Calu3 (cell line): ENCODE measurements at places on chromosomes 5 and 9. TPM values are rescaled to one million over a fixed set of nuclear protein-coding genes. Genes with fewer than 3 reads are reported as not detected.

Gene SOHLH1
- not detected in 2 replicates for total RNA-seq

Gene ANKRD18A
- 19.5 and 27.3 TPM in 2 replicates for total RNA-seq

Gene PCDHGB4
- 7.0 and 8.2 TPM in 2 replicates for total RNA-seq

Gene ADAMTS19
- total RNA-seq: 0.15 TPM in 1 of 2 replicates, not detected in the other

Gene ARL10
- total RNA-seq: 3.8 and 4.2 TPM in 2 replicates

Gene ANGPTL2
- not detected in 2 replicates for total RNA-seq

Gene ZNF883
- 2.0 and 2.2 TPM in 2 replicates for total RNA-seq

Gene HTR1A
- not detected in 2 replicates for total RNA-seq

Gene FNIP1
- 46.0 and 46.5 TPM in 2 replicates for total RNA-seq

Gene LCN9
- total RNA-seq: not detected in 2 replicates

Gene NR2F1
- total RNA-seq: 25.1 and 29.1 TPM in 2 replicates

Gene FBP2
- total RNA-seq: not detected in 2 replicates

Gene ENTPD2
- 3.8 and 5.8 TPM in 2 replicates for total RNA-seq

- peak; percentile 84 for DNase-seq
Observed at GRCh38 chr9:4077499-4078102, 222.3 kb downstream of the GLIS3 start.

GRCh38 chr5:151600069-151600665, 9.0 kb upstream of the FAT2 start:
- DNase-seq: no peak

DNA sequence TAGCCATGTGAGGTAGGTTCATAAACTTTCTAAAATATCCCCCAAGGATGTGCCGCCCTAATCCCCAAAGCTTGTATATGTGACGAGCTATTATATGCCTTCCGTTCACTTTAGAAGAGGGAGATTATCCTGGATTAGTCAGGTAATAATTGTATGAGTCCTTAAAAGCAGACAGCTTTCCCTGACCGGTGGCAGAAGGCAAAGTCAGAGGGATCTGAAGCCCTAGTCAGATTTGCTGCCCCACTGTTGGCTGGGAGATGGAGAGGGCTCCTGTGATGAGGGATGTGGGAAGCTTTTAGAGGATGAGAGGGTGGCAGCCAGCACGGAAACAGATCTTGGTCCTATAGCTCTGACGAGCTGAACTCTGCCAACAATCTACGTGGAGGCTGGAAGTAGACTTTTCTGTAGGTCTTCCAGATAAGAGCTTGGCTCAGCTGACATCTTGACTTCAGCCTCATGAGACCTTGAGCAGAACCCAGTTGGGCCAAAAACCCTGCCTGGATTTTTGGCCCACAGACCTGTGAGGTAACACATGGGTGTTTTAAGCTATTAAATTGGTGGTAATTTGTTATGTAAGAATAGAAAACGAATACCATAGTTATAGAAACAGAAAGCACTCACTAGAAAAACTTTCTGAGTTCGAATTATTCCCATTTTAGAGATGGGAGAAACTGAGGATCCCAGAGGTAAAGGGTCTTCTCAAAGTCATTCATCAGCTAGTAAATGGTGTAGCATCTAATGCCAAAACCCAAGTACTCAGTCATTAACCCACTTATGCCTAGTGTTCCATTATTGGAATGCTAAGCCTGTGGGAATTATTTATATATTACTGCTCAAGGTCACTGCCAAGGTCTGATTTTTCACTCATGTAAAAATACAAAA, 48.9 kb downstream of the SH3PXD2B start:
- no peak for DNase-seq

- no peak for DNase-seq
Observed at GRCh38 chr9:127897193-127897692, 2.2 kb downstream of the ST6GALNAC6 start.

- no peak for DNase-seq
Observed at GRCh38 chr5:164052536-164053093, 547.2 kb downstream of the MAT2B start.

- peak; percentile 69 for DNase-seq
Observed at GRCh38 chr5:133612249-133612860, at the start of gene FSTL4. TSS of gene FSTL4 (minus strand) at chr5:133612541.

GRCh38 chr5:145568581-145568980, 266.6 kb downstream of the PRELID2 start:
- no peak for DNase-seq

- DNase-seq: no peak
Observed at GRCh38 chr5:104297076-104297475, 734.5 kb upstream of the NUDT12 start.

- peak; percentile 92 for DNase-seq
Observed at GRCh38 chr9:131545003-131545785, at the start of gene PRRT1B. TSS of gene PRRT1B (plus strand) at chr9:131545523. CDS start at chr9:131545616, 93 bp downstream.

GRCh38 chr5:152547202-152547601, 142.1 kb upstream of the NMUR2 start:
- no peak for DNase-seq

DNA sequence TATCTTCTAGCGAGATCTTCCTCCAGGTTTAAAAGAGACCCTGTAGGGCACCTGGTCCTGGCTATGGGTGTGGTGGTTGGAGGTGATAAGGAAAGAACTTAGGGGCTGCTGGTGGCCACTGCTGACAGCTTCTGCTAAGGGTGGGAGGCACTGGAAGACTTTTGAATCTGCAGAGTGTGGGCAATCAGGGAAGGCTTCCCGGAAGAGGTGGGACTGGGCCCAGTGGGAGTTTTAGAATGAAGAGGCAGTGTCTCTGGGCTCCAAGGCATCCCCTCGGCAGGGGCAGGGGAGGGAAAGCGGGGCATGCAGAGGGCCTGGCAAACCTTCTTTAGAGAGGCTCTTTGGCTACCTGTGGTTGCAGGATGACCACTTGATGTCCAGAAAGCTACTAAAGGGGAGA, 23.0 kb upstream of the DAB2IP start:
- DNase-seq: no peak

GRCh38 chr9:87887661-87888480, 5.2 kb downstream of the SPATA31E1 start:
- DNase-seq: no peak

GRCh38 chr5:154044581-154044980, 5.8 kb downstream of the MFAP3 start:
- DNase-seq: no peak

DNA sequence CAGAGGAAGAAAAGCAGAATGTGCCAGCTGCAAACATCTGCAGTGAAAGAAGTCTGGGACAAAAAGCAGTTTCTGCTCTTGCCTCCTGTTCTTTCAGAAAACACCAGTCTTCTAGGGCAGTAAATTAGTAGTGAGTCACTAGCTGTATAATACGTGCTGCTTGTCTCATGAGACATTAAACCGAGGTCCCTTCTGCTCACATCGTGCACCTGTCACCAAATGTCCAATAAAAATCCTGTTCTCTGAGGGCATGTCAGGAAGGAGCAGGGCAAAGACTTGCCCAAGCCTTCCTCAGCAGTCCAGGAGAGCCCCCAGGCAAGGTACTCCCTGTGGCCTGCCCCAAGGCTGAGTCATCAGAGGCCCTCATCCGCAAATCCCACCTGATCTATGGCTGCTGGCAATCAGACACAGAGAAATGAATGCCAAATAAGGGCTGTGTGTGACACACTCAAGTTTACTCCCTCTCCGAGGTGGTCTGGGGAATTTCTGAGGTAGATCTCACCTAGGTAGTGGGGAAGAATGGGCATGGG, 255.3 kb upstream of the SMARCA2 start:
- DNase-seq: no peak

GRCh38 chr5:119360905-119361593, 5.2 kb downstream of the TNFAIP8 start:
- peak; percentile 22 for DNase-seq

- no peak for DNase-seq
Observed at GRCh38 chr5:77958642-77959330, 182.6 kb upstream of the TBCA start.

GRCh38 chr5:103013933-103014552, 105.9 kb downstream of the GIN1 start:
- DNase-seq: no peak

- no peak for DNase-seq
Observed at GRCh38 chr5:159422361-159422760, 92.1 kb upstream of the IL12B start.

DNA sequence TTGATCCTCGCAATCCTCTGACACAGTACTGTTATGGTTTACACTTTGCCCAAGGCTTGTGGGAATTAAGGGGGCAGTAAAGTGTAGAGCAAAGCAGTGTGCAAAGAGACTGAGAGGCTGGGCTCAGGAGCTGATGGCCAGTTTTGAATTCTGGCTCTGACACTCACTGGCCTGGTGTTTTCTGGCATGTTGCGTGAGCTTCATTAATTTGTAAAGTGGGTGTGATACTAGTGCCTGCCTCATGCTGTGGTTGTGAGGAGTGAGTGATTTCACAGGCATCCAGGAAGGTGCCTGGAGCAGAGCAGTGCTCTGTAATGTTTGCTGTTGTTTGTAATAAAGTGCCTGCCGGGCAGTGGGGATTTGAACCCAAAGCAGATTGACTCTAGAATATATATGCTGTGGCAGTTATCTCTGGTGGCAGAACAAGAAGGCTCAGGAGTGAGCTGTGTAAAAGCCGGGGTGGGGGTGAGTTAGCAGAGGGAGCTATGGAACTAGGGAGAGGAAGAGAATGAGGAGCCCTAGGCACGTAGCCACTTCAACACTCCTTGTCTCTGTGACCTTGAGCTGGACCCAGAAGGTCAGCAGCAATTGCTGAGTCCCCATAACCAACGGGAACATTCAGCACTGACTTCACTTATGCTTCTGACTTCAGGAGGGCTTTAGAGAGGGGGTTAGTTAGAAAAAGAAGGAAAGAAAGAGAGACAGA, 108.5 kb downstream of the DOCK2 start:
- no peak for DNase-seq

GRCh38 chr5:102815084-102815483, 60.0 kb downstream of the PAM start:
- DNase-seq: no peak

DNA sequence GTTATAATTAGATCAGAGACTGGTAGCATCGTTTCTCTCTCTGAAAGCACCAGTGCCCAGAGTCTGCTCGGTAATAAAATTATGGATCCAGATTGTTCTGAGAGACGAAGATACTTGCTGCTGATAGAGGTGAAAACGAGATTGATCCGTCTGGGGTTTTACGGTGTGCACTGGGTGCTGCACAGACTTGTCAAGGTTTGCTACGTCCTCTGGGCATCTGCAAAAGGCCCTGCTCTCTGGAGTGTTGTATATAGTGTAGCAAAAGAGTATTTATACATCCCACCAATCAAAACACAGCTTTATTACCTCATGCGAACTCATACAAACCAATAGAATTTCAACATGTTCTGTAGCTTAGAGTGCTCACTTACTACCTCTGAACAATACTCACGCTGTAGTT, 219.3 kb downstream of the PBX3 start:
- no peak for DNase-seq

DNA sequence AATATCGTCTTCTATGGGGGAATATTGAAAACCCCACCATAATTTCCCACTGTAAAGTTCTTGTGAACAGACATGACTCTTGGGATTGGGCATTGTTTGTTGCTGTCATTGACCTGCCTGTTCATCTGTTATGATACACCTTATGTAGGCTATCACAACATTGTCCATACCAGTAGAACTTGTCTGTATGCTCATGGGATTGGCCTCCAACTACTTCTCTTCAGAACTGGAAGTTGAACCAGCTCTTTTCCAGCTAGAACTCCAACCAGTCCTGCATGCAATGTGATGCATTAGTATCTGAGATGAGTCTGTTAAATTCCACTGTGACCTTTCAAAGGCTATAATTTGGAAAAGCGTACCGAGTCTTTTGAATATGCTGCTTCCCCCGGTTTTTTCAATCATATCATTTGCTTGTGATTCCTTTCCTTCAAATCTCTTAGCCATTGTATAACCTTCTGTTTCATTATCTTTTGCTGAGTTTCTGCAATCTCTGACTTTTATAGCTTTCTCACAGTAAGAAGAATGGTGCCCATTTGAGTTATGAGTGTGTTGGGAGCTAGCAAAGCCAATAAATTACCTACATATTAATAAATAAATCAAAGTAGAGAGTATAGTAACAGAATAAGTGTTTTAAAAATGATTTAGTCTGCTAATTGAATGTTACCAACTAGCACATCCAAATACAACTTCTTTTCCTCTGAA, 101.9 kb downstream of the PLK2 start:
- no peak for DNase-seq

DNA sequence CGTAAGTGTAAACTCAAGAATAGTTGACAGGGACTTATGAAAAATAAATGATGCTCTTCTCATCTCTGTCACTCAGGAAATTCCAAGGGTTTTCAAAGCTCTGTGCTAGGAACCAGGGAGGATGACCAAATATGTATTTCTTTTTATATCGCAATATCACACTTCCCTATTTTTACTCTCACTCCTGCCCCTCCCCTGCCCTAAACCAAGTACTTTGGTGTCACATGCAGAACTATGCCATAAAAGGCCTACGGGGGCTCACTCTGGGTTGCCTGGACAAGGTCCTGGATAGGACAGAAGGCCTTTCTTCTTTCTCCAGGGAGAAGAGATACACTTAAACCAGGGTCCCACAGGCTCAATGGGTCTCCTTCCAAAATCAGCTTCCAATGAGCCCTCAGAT, 8.3 kb upstream of the RETREG1 start:
- DNase-seq: no peak

- DNase-seq: no peak
Observed at GRCh38 chr9:78609450-78609849, 312.5 kb downstream of the PSAT1 start.

DNA sequence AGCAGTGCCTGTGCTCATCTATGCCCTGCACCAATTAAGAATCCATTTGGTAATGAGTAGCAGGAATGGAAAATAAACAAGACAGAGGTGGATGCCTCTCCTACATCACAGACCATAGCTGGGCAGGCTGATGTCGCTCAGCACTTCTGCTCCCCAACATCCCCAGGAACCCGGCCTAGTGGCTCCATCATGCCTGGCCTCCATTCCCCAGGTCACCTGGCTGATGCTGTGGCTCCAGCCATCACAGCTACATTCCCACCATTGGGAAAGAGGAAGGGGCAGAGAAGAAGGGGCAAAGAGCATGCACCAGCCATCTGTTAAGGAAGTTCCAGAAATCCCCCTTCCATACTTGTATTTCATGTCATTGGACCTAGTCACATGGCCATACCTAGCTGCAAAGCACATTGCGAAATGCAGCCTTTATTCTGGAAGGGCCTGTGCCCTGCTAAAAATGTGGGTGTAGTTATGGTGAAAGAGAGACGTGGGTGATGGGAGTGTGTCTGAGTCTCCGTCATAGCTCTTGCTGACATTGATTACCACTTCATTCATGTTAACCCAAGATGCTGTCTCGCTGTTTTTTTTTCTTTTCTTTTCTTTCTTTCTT, 86.1 kb upstream of the ADAMTS2 start:
- no peak for DNase-seq

- no peak for DNase-seq
Observed at GRCh38 chr5:94288937-94289336, 329.5 kb downstream of the KIAA0825 start.

- no peak for DNase-seq
Observed at GRCh38 chr9:114486205-114486963, 18.9 kb downstream of the WHRN start.

- DNase-seq: no peak
Observed at GRCh38 chr5:38695021-38695958, 138.8 kb upstream of the LIFR start.

DNA sequence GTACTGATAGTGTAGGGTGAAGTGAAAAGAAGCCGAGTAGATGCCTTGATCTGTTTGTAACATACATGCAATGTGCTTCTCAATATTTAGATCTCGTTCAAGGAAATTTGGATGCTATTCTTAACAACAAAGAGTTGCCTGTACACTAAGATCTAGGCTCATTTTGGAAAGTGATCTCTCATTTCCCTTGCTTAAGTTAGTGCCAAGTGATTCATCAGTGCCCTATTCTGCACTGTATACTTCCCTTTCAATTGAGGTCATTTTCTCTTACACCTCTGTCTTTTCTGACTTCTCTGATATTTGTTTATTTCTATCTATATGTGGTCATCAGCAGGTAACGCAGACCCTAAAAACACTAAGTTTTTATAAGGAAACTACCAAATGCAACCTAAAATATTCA, 528.6 kb upstream of the PTPRD start:
- no peak for DNase-seq
